CD4-positive, alpha-beta T cell treated with Interleukin-2 at 100 ng/mL for 4 hours (primary cell): ENCODE measurements at places on chromosomes 6 and 20.

GRCh38 chr6:107075951-107076381, 39.3 kb downstream of the BEND3 start:
- DNase-seq: no peak

GRCh38 chr6:2434912-2435311, 189.5 kb upstream of the GMDS start:
- DNase-seq: no peak

DNA sequence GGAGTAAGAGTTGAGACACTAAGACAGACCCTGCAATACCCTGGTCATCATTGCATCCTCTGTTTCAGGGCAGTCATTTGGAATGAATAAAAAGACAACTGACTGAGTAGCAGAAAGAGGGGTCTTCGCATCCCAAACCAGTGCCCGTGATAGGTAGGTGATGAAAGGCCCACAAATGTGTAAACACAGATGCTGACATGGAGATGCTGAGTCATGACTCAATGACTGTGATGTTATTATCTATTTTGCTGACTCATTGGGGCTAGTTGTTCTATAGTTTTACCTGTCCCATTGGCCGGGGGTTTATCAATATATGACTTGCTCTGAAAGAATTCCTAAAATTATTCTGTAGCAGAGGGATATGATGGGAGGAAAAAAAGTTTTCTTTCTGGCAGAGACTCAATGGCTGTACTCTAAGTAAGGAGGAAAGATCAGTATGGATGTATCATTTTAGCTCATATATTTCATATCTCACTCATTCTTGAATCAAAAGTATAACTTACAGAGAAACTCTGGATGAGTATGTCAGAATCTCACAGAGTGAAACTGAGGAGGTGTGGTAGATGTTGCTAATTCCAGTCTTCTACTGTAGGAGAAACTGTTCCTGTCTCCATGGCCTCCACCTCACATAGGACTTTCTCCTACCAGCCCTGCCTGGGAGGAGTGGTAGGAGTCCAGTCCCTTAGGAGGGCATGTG, 119.9 kb upstream of the PREP start:
- no peak for DNase-seq

DNA sequence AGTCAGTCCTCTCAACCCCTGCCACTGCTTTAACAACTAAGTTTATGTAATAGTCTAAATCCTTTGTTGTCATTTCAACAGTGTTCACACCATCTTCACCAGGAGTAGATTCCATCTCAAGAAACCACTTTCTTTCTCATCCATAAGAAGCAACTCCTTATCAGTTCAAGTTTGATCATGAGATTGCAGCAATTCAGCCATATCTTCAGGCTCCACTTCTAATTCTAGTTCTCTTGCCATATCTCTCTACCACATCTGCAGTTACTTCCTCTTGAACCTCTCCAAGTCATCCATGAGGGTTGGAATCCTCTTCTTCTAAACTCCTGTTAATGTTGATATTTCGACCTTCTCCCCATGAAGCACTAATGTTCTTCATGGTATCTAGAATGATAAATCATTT, 57.9 kb upstream of the FOXO3 start:
- no peak for DNase-seq

GRCh38 chr20:54251096-54251495, 43.2 kb downstream of the PFDN4 start:
- no peak for DNase-seq
